Fibroblast of skin of right biceps (primary cell): ENCODE measurements at places on chromosomes 1 and 21.

GRCh38 chr1:100543640-100544039 lies 5.7 kb downstream of the GPR88 start:
- no peak for DNase-seq

GRCh38 chr1:67029472-67029871 lies 24.5 kb downstream of the SLC35D1 start:
- no peak for DNase-seq

DNA sequence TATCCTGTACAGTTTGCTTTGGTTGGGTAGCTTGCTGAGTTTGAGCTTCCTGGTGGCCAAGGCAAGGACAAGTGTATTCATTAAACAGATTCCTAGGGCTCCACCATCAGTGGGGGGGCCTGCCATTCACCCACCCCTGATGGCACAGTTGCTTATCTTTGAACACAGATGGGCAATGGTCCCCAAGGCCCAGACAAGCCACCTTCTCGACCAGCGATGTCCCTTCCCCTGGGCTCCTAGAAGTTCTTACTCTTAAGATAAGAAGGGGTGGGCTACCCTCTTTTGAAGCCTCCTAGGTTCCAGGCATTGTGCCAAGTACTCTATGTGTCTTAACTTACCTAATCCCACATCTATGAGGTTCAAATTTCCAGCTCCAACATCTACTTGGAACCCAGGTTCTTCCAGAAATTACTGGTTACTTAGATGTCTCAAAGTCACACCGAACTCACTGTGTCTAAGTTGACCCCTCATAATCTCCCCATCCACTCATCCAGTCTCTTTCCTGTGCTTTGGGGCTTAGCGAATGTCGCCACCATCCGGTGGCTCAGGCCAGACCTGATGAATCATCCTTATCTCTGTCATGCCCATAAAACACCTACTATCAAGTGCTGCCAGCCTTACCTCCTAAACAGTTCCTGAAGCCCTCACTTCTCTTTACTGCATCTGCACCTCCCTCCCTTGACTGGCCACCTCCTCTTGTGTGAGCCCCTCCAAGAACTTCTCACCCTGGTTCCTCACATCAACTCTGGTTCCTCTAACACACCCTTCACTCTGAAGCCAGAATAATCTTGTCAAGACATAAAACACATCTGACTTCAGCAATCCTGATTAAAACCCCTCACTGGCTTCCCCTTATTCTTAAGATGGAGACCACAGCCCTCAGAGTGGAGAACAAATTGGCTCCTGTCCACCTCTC lies 50.1 kb downstream of the KLHDC7A start:
- DNase-seq: no peak

DNA sequence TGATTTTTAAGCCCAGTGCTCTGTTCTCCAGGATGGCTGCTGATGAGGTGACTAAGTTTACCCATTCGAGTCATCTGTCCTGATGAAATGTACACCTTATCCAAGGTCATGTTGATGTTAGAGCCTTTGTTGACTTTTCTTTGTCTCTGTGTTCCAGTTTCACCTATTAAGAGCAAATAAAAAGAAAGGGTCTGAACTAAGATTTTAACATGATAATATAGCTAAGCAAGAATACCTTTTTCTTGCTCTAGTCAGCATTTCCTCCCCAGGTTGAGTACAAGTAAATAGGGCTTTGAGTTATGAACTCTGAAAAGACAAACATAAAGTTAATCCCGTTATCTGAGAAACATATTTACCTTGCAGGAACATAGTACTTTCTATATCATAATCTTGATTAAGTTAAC lies 52.1 kb upstream of the GPR88 start:
- DNase-seq: no peak

DNA sequence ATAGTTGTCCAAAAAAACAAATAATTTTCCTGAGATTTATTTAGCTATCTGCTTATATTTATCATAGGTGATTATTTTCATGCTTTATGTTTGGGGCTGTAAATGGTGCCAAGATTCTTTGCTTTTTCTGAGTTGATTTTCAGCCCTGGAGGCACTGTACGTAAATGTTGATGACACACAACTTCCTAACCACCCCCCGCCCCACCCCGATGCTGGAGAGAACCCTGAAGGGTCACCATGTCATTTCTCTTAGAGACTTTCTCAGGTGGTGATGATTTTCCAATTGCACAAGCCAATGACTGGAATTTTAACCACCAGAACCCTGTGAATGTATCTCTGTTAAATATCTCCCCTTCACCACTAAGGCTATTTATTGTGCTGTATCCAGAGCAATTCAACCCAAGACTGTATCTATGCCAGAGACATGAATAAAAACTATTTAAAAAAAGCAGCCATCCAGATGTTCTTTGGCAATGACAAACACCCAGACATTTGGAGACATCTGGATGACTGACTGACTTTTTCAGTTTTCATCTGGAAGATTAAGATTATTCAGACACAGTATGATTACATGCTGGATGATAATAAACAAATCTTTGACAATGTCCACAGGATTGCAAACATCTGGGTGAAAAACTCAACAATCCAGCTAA lies 346.0 kb downstream of the LMX1A start:
- DNase-seq: no peak

DNA sequence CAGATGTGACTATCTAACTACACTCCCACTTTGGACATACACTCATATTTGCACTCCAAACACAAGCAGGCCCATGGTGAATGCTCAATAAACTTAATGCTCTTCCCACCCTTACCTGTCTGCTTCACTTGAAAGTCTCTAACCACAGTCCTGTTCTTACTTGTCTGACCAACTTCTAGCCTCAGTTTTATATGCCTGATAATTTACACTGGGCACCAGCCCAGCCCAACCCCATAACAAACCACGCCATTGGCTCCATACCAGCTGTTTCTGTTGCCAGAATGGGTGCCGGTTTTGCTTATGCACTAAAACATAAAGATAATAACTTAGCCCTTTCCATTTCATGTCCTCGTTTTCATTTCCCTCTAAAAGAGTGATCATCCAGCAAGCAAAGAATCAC lies 395.4 kb downstream of the NTNG1 start:
- no peak for DNase-seq

- DNase-seq: no peak
Observed at GRCh38 chr1:158026651-158027050, 33.2 kb downstream of the KIRREL1 start.

DNA sequence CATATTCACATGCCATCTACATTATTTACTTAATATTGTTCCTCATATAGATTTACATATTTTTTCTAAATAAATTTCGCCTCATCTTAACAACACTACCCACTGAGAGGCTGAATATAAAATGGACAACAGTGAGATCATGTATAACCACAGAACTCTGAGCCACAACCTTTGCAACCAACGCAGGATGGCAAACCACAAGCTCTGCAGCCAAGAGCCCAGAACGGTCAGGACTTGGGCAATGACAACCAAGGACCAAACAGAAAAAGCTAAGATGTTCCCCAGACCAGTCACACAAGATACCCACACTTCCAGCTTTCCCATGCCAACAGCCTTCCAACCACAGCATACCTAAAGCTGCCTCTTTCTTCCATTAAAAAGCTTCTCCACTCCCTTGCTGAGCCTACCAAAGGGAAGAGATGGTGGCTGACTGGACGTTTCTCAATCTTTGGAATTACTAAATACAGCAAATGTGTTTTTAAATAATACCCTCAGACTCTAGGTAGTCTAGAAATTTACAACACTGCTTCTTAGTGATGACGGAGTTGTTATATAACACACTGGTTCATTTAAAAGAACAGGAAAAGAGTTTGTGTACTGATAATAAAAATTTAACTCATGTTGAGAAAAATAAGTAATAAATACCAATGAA lies 117.9 kb downstream of the AKT3 start:
- no peak for DNase-seq

DNA sequence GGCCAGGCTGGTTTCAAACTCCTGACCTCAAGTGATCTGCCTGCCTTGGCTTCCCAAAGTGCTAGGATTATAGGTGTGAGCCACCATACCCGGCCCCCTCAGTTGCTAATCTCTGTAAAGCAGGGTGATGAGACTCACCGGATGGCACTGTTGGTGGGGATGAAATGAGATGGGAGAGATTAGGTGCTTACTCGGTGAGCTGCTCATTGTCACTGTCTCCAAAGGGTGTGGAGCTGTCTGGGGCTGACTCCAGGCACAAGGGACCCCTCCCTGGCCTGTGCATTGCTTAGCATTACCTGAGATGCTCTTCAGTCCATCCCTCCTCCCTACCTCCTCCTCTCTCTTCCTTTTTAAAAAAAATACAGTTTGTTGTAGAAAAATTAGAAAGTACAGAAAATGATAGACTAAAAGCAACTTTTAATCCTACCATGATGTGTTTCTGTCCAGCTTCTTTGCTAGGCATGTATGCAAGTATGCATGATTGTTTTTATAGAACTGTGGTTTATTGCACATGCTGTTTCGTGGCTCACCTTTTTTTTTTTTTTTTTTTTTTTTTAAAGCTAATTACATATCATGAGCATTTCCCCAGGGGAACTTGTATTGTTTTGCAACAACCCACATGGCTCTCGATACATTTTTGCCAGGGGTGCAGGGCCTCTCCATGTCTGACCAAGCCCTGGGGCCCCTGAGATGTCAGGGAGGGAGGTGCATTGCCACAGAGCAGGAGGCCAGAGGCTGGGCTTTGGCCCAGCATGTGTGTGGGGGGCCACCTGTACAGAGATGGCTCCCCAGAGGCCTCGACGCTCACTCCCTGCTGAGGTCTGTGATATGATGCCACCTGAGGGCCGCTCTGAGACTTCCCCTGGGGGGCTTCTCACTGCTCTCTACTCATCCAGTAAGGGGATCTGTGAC lies 55.4 kb downstream of the ARHGEF10L start:
- DNase-seq: peak; percentile 17

DNA sequence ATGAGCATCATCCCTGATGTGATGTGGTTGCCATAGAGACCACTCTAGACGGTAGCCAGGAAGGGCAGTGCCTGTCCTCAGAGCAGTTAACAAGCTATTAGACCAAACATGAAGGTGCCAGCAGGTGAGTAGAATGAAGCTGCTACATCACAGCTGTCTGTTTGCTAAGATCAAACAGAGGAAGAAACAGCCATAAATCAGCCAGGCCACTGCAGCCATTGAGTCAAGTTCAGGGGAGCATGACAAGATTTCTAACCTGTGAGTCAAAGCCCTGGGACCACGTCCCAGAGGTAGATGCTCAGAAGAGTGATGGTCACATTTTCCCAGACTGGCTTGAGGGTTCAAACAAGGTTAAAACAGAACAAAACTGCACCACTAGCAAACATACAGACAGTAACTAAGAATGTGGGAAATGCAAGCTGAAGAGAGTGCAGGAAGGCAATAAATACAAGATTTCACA lies 450.6 kb upstream of the DAB1 start:
- peak; percentile 63 for DNase-seq

DNA sequence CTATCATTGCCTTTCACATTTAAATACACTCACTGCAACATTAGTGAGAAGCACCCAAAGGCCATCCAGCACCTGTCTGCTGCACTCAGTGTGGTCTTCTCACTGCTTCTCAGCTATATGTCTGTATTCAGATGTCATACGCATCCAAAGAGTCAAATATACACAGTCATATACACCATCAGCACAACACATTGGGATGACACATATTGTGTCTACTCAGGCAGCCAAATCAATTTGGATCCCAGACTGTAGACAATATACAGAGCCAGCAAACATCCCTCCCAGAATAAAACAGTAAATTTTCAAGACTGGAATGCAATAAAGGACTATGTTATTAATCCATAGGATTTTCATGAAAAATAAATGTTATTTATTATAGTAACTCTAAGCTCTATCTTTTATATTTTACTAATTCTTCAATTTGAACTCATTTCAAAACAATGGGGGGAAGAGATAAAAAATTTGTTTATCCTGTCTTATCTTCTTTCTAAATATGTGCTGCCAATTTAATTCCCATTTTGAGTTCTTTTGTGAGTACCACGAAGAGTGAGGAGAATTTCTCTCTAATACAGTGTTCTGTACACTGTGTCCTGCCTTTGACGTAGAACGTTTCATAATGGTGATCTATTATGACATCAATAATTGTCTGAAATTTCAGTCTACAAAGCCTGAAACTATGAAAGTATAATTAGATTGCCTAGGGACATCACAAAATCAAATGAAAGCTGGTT lies 602.2 kb upstream of the CXADR start:
- DNase-seq: no peak

- peak; percentile 55 for DNase-seq
Observed at GRCh38 chr21:25790122-25790877, 55.5 kb downstream of the GABPA start.

DNA sequence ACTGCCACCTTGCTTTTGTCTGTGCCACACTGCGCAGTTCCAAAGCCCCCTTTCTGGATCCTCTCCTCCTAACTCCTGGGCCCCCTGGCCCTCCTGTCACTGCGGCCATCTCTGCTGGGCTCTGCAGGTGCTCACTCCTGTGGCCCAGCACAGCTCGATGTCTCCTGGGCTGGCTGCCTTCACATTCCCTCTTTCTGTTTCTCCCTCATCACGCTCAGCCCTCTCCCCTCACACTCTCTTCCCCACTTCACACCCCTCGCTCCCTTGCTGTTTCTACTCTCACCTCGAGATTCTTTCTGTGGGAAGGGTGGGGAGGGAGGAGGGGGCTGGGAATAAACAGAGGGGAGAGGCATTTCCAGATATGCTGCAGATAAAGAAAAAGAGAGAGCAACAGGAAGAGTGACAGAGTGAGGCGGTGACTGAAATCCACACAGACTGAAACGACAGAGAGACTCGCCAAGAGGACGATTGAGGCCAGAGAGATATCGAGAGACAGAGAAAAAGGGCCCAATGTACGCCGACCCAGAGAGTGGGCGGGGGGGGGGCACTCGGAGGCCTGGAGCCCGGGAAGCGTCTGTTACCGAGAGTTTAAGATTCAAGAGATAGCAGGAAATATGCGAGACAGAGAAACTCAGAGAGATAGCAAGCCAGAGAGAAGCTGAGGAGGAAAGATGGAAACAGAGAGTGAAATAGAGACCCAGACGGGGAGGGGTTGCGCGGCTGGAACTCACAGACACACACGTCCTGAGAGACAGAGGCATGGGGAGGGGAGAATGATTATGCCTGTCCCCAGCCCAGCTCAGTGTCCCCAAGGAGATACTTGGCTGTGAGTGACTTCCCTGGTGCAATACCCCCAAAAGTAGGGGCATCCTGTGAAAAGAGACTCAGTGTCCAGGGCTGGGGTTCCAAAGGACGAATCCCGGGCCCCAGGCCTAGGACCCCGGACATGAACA lies 666 bp downstream of the CSF3R start:
- no peak for DNase-seq
